ENCODE measurements at places on chromosomes 4 and X.

GRCh38 chrX:130841776-130842175 lies 61.2 kb downstream of the ENOX2 start:
- DNase-seq: no peak

- no peak for DNase-seq
These were observed at the start of gene FSTL5 for GRCh38 chr4:162163892-162164759. TSS of gene FSTL5 (minus strand) at chr4:162164000. CDS start at chr4:162111396, 52,604 bp downstream.

GRCh38 chrX:134908356-134908755 lies 82.4 kb upstream of the SMIM10 start:
- no peak for DNase-seq

DNA sequence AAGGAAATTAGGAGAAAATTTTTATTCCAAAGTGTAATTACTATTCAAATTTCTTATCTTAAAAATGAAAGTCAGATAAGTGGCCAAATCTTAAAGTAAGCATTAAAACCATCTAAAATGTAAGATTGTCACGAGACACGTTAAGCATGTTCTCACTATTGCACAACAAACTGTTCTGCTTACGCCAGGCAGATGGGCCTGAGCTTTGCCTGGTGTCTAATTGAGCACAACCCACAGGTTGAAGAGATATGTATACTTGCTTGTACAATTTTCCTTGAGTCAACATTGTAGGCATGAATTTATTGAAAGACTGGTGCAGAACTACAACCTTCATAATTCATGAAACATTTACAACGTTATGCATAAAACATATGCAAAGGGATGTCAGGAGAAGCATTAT lies 3.9 kb downstream of the RNF128 start:
- no peak for DNase-seq

GRCh38 chr4:151129796-151130195 lies 30.4 kb downstream of the RPS3A start:
- no peak for DNase-seq

- DNase-seq: no peak
These were observed 793 bp downstream of the TSPAN7 start for GRCh38 chrX:38561951-38562719.

- DNase-seq: no peak
These were observed 14.2 kb downstream of the IGFBP7 start for GRCh38 chr4:57095956-57096355.

- no peak for DNase-seq
These were observed 372.2 kb downstream of the INPP4B start for GRCh38 chr4:142473960-142474338.

- DNase-seq: no peak
These were observed 5.2 kb downstream of the DHRSX start for GRCh38 chrX:2495595-2495994.

DNA sequence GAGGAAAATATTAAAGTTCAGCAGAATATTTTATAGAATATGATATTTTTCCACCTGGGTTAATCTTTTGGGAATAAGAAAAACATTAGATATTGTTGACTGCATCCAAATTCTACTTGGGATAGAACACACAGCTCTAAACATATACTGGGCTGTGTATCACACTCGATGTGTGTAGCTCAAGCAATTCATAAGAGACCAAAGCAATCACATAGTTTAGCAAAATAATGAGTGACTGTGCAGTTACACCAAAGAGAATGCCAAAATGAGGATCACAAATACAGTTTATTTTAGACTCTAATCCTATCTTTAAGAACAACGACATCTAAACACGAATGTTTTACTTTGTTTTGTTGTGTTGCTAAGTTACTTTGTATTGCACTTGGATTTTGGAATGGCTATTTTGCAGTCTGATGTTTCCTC lies 101.2 kb downstream of the CBR4 start:
- no peak for DNase-seq

GRCh38 chr4:73275318-73275654 lies 16.7 kb upstream of the ANKRD17 start:
- no peak for DNase-seq

- no peak for DNase-seq
These were observed 388.9 kb downstream of the SPRY1 start for GRCh38 chr4:123785538-123785937.

DNA sequence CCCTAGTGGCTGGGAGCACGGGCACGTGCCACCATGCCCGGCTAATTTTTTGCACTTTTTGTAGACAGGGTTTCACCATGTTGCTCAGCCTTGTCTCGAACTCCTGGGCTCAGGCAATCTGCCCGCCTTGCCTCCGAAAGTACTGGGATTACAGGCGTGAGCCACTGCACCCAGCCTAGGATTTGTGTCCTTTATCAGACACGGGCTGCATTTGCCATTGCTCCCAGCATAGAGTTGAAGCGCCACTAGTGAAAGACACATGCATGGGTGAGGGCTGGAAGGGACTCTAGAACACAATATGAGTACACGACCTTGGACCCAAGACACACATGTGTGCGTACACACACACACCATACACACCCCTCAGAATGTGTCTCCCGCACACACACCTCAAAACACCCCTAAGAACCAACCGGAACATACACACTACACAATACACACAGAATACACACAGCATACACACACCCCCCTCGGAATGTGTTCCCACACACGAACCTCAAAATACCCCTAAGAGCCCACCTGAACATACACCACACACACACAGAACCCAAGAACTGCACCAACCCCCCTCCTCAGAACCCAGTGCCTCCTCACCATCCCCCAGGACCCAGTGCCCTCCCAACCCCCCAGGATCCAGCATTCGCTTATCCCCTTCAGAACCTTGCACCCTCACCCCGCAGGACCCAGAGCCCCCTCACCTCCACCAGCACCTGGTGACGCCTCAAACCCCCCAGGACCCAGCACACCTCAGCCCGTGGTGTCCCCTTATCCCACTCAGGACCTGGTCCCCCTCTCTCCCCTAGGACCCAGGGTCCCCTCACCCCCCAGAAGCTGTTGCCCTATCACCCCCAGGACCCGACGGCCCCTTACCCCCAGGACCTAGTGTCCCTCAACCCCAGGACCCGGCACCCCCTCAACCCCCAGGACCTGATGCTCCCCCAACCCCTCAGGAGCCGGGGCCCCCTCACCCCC lies 1.0 kb downstream of the TNIP2 start:
- DNase-seq: no peak

DNA sequence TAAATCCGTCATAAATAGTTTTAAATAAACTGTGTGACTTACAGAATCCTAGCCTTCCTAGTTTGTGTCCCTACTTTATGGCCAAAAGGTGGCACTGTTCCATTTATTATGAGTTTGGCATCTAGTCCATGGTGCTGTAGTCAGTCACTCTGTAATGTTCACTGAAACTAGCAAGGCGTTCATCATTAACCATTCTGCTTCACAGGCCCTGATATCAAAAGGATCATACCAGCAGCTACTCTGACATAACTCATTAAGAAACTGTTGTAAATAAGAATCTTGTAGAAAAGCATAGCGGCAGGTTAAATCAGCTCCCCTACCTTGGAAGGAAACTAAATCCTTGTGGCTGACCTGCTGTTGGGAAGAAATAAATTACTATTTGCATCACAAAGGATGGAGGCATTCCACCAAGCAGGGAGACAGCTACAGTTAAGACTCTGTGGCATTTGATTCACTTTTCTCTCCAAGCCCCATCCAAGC lies 919.6 kb upstream of the DIAPH2 start:
- no peak for DNase-seq
